ENCODE measurements at places on chromosomes 3 and 15. TPM values are rescaled to one million over a fixed set of nuclear protein-coding genes. Genes with fewer than 3 reads are reported as not detected.

Gene CCR3
- polyA plus RNA-seq, result 0.10 TPM

Gene LRRC31
- polyA plus RNA-seq, result 0.03 TPM

Gene PSMD2
- polyA plus RNA-seq, result 94.7 TPM

Gene ROPN1B
- polyA plus RNA-seq, result not detected

Gene MLF1
- 2.7 TPM for polyA plus RNA-seq

Gene KLHL6
- 15.4 TPM for polyA plus RNA-seq

Gene ITGB5
- 9.8 TPM for polyA plus RNA-seq

Gene SUSD5
- 0.35 TPM for polyA plus RNA-seq

Gene ADAMTS7
- polyA plus RNA-seq, result 2.2 TPM

Gene RTP3
- not detected for polyA plus RNA-seq

Gene COL6A6
- not detected for polyA plus RNA-seq

Gene ARHGAP11A
- 1.1 TPM for polyA plus RNA-seq

Gene SAMD7
- polyA plus RNA-seq, result 0.04 TPM

Gene RNF111
- polyA plus RNA-seq, result 10.5 TPM

Gene FAM174B
- polyA plus RNA-seq, result 3.9 TPM

Gene GOLGA8R
- 0.57 TPM for polyA plus RNA-seq

Gene GPR156
- polyA plus RNA-seq, result 0.03 TPM

Gene RBSN
- 7.3 TPM for polyA plus RNA-seq

Gene TATDN2
- polyA plus RNA-seq, result 15.4 TPM

Gene CALML4
- polyA plus RNA-seq, result 8.2 TPM

Gene COL8A1
- polyA plus RNA-seq, result 0.52 TPM

Gene SLC12A1
- 0.02 TPM for polyA plus RNA-seq

Gene ERICH6
- not detected for polyA plus RNA-seq

Gene PP2D1
- not detected for polyA plus RNA-seq

Gene RAF1
- 43.5 TPM for polyA plus RNA-seq

Gene GRM2
- polyA plus RNA-seq, result 0.17 TPM

Gene MESP2
- not detected for polyA plus RNA-seq

Gene ST8SIA2
- not detected for polyA plus RNA-seq

Gene SRGAP3
- 0.54 TPM for polyA plus RNA-seq

Gene UROC1
- 0.02 TPM for polyA plus RNA-seq

Gene GUCA1C
- not detected for polyA plus RNA-seq

Gene TRAK1
- polyA plus RNA-seq, result 17.1 TPM

Gene ADPRH
- polyA plus RNA-seq, result 10.3 TPM

Gene DNAH12
- polyA plus RNA-seq, result 0.26 TPM

Gene RASGRF1
- polyA plus RNA-seq, result 1.4 TPM

Gene TMEM40
- 0.59 TPM for polyA plus RNA-seq

Gene GP9
- polyA plus RNA-seq, result 5.5 TPM

Gene NR2E3
- 0.10 TPM for polyA plus RNA-seq

Gene CPN2
- polyA plus RNA-seq, result 1.7 TPM

Gene POC1A
- 2.4 TPM for polyA plus RNA-seq

Gene CHL1
- 6.7 TPM for polyA plus RNA-seq
